HS-27A (cell line): ENCODE measurements at places on chromosomes 5 and 9.

- no peak for DNase-seq
Measured at GRCh38 chr9:75372499-75373268, 284.4 kb downstream of the OSTF1 start.

GRCh38 chr9:123318961-123319421, 37.0 kb upstream of the CRB2 start:
- no peak for DNase-seq

- DNase-seq, result peak; percentile 35
Measured at GRCh38 chr5:43555895-43556606, 826 bp downstream of the PAIP1 start.

GRCh38 chr9:98558575-98558974, 150.2 kb downstream of the GABBR2 start:
- no peak for DNase-seq

GRCh38 chr9:97487861-97488260, 13.6 kb upstream of the TMOD1 start:
- no peak for DNase-seq

- no peak for DNase-seq
Measured at GRCh38 chr5:10702911-10703491, 58.0 kb downstream of the DAP start.

DNA sequence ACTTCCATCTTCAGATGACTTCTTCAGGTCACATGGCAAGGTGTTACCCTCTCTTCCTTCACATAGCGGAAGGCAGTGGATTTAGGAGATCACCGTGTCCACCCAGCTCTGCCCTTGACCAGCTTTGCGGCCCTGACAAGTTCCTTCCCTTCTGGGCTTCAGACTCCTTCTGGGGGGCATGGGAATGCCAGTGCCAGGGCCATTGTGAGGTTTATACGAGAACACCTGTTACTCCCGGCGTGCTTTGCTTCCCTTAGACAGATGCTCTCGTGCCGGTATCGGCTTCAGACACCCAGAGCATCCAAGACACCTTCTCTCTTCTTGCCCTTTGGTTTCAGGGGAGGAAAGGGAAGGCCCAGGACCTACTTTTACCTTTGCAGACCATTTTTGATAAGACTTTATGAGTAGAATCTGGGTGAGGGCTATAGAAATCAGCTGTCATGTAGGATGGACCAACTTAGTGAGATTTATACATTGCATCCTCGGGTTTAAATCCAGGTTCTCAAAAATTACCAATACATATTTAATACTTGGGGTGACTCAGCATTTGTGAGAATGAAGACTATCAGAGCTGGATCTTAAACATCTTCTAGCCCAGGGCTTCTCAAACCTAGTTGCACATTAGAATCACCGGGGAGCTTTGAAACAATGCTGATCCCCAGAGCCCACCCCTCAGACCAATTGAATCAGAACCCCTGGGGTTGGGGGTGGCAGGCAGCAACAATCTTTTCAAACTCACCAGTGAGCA, 138.2 kb downstream of the MVB12B start:
- no peak for DNase-seq

DNA sequence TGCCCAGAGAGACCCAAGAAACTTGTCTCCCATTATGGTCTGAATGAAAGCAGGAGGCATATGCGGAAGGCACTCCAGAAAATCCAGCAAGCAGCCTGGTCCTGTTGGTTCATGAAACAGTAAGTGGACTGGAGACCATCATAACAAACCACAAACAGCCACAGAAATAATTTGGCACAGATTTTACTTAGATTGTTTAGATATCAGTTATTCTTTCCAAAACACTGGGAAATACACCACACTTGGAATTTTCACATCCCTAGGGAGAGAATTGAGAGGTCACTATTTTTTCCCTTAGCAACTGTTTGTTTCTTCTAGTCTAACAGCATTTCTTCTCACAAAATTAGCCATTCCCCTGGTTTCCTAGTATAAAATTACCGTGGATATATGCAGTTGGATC, 300.8 kb downstream of the OSTF1 start:
- no peak for DNase-seq

GRCh38 chr5:139668924-139669661, 20.9 kb downstream of the CXXC5 start:
- no peak for DNase-seq

DNA sequence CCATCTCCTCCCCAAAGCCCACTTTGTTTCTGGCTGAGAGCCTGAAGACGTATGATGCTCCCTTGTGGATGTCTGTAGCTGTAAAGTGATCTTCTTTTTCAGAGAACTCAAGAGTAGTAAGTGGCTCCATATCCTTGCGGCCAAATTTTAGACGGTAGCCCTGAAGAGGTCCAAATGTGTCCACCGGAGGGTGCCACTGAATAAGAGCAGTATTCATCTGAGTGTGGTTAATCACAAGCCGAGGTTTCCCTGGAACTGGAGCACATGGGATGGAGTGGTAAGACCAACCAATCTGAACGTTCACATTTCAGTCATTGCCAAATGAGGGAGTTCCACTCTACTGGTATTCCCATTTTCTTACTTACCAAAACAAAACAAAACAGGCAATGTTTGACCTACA, 686.5 kb upstream of the DMAC1 start:
- no peak for DNase-seq

- DNase-seq, result no peak
Measured at GRCh38 chr5:118033686-118034338, 954.5 kb downstream of the DTWD2 start.

DNA sequence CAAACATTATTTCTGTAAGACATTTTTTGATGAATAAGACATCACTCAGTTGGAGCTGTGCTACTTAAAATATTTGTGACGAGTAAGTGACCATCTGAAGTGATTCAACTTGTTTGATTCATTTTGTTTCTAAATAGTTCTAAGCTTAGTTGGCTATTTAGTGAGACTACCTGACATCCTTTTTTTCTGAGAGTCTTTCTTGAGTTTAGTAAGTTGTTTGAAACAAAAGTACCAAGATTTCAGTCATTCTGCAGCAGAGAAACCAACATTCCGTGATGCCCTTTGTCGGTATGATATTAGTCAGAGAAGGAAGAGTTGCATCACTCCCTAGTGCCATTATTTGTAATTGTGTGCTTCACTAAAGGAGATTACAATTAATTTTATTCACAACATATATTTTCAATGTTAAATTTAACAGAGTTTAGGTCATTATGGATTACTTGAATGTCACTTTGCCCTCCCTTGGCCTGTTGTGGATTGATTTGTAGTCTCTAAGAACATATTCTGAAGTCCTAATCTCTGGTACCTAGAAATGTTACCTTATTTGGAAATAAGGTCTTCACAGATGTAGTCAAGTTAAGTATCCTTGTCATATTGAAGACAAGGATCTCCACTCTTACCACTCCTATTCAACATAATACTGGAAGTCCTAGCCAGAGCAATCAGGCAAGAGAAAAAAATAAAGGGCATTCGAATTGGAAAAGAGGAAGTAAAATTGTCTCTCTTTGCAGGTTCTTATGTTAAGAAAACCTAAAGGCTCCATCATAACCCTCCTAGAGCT, 212.2 kb downstream of the PCSK1 start:
- DNase-seq, result no peak

- DNase-seq, result no peak
Measured at GRCh38 chr5:67672636-67673035, 476.0 kb upstream of the CD180 start.

DNA sequence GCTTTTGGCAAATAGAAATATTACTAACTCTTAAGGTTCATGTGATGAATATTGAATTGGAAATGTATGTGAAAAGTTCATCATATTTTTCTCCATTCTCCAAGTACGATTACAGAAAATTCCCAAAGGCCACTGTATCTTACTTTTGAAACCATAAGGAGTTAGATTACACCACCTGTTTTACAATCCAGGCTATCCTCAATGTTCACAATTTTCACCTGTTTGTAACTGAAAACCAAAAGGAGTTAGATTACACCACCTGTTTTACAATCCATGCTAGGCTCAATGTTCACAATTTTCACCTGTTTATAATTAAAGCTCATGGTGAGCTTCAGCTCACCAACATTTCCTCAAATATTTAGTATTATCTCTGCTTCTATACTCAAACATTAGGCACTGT, 188.0 kb downstream of the HCN1 start:
- no peak for DNase-seq

GRCh38 chr5:122772446-122772845, 2.4 kb upstream of the SNX2 start:
- no peak for DNase-seq

GRCh38 chr9:89993678-89994630, 389.1 kb downstream of the GADD45G start:
- DNase-seq, result no peak

- no peak for DNase-seq
Measured at GRCh38 chr5:10456583-10457420, 15.1 kb downstream of the ROPN1L start.

- DNase-seq, result no peak
Measured at GRCh38 chr5:59366784-59367183, 526.7 kb downstream of the PDE4D start.

DNA sequence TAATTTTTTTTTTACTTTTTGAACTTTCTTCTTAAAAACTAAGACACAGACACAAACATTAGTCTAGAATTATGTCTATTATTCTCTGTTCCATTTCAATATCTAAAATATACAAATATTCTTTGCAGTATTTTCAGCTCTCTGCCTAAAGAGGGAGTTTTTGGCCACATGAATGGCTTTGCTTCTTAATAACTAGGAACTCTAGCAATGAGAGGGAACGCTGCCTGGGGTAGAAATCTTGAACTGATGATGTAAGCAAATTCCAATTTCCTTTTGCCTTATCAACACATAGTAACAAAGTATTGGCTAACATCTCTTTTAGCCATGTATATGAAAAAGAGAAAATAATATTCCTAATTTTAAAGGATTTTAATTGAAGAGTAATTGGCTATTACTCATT, 51.9 kb downstream of the SLC25A46 start:
- no peak for DNase-seq

- peak; percentile 58 for DNase-seq
Measured at GRCh38 chr9:2570615-2571479, 50.7 kb upstream of the VLDLR start.

DNA sequence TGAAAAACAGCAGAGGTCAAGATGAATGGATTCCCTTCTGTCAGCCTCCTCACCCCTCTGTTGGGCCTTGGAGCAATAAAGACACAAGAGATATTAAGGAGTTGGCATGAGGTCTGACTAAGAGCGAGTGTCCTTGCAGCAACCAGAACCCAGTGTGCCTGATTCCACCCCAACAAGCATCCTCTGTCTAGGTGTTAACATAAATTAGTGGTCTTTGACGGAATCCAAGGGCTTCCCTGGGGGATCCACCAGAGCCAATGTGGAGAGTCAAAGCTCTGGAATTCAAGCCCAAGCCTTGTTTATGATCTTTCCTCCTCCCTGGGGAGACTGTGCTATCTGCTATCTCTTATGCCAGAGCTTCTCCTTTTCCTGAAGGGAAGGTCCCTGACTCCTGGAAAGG, 128.1 kb upstream of the SMIM23 start:
- no peak for DNase-seq

- no peak for DNase-seq
Measured at GRCh38 chr5:5353681-5354080, 68.8 kb upstream of the ICE1 start.

DNA sequence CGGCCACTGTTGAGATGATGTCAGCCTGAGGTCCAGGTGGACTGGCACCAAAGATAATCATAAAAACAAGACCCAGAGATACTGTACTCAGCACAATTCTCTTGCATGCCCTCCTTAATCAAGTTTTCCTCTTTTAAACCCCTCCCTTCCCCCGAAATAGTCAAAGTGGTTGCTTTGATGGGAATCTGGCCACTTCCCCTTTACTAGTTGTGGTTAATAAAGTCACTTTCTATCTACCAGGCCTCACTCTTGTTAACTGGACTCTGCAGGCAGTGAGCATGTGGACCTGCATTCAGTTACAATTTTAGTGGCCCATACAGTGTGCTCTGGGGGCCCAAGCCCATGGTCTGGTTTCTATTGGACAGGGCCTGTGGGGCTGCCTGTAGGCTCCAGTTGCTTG, 17.5 kb downstream of the FBP2 start:
- DNase-seq, result no peak

DNA sequence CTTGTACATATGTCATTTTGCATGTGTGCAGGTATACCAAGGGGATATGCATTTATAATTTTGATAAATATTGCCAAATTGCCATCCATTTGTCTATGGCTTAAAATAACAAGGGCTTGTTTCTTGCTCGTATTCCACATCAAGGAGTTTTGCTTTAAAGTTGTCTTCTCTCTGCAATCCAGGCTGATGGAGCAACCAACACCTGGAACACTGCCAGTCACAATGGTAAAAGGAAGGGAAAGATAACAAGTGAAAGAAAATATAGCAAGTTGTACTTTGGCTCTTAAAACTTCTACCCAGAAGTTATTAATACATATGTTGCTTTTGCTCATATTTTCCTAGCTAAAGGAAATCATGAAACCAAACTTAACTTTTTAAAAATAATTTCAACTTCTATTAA, 156.9 kb downstream of the UNC13B start:
- no peak for DNase-seq

DNA sequence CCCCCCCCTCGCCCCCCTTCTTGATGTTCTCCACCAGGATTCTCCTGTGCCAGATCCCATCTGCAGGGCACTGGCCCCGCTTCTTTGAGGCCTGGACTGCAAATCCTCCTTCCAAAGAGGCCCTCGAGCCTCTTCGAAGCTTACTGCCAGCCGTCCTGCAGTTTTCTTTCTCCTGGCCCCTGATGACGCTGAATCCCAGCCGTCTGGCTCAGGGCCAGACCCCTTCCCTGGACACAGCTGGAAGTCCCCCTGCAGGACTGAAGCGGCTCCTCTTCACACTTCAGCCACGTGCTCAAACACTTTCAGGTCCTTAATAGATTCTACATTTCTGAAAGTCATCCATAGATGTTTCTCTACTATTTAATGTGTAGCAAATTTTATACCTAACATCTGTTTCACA, 121.5 kb downstream of the EHMT1 start:
- no peak for DNase-seq

DNA sequence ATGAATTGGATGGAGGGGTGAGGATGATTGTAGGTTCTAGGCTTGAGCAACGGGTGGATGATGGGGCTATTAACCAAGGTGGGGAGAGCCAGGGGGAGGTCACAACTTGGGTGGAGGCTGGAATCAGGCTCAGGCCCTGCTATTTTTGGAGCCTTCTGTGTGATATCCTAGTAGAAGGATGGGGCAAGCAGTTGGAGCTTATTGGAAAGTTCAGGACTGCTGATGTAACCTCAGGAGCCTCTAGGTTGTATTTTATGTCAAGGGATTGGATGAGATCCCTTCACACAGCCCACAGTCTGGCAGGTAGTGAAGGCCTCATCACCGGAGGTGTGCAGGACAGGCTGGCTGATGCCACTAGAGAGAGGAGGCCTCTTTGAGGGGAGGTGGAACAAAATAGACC, 11.2 kb upstream of the RPS14 start:
- no peak for DNase-seq
